Smooth muscle cell of bladder (primary cell): ENCODE measurements at places on chromosomes 16 and 17. TPM values are rescaled to one million over a fixed set of nuclear protein-coding genes. Genes with fewer than 3 reads are reported as not detected.

Gene TMEM100
- total RNA-seq: 1.8 and 10.7 TPM in 2 replicates

Gene KREMEN2
- not detected in 2 replicates for total RNA-seq

Gene CTRB2
- not detected in 2 replicates for total RNA-seq

Gene SP6
- total RNA-seq: under 0.01 TPM in 2 replicates

Gene TNFRSF17
- total RNA-seq: not detected in 2 replicates

Gene C1QTNF8
- total RNA-seq: not detected in 2 replicates

Gene ABCC12
- not detected in 2 replicates for total RNA-seq

Gene CACNG3
- not detected in 2 replicates for total RNA-seq

Gene FAAP100
- total RNA-seq: 13.2 and 16.7 TPM in 2 replicates
